Urothelium cell line (cell line): ENCODE measurements at places on chromosomes 7 and 10.

- no peak for DNase-seq
Observed at GRCh38 chr7:147646568-147646967, 944.0 kb upstream of the C7orf33 start.

DNA sequence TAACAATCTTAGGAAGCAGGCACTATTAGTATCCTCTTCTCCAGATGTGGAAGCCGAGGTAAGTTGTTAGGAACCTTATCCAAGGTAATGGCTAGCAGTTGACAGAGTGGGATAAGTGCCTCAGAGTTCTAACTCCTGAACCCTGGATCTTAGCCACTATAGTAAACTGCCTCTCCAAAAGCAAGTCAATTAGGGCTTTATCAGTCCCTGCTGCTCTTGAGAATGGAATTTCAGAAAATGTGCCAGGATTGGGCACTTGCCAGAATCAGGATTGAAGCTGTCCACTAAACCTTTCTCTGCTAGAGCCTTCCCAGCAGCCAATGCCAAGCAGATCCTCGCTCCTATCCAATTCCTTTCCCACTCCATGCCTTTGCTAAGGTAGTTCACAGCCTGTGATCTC, 777.5 kb upstream of the POM121L12 start:
- no peak for DNase-seq

DNA sequence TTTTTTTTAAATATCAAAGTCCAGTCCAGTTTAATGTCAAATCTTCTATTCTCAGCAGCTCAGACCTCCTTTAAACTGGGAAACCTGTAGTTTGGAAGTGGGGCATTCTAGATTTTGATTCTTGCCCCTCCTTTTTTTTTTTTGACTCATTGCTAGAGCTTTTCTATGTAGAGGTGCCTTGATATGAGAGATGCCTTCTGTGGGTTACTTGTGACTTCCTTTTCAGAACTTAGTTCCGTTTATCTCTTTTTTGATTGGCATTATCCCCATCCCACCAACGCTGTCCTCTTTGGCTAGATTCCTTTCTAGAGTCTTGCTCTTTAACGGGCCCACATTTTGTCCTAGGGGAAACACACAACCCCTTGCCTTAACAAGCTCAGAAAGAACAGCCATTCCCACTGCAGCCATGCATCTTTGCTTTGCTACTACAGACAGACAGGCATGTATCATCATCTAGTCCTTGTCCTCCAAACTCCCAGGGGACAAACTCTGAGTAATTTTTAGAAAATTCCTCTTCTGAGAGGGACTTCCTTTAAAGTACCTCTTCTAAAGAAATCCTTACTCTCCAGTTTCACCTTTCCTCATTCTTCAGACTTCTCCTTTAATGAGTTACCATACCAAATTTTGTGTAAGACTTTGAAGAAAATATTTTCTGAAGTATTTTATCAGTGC, 153.6 kb downstream of the PHF14 start:
- no peak for DNase-seq

DNA sequence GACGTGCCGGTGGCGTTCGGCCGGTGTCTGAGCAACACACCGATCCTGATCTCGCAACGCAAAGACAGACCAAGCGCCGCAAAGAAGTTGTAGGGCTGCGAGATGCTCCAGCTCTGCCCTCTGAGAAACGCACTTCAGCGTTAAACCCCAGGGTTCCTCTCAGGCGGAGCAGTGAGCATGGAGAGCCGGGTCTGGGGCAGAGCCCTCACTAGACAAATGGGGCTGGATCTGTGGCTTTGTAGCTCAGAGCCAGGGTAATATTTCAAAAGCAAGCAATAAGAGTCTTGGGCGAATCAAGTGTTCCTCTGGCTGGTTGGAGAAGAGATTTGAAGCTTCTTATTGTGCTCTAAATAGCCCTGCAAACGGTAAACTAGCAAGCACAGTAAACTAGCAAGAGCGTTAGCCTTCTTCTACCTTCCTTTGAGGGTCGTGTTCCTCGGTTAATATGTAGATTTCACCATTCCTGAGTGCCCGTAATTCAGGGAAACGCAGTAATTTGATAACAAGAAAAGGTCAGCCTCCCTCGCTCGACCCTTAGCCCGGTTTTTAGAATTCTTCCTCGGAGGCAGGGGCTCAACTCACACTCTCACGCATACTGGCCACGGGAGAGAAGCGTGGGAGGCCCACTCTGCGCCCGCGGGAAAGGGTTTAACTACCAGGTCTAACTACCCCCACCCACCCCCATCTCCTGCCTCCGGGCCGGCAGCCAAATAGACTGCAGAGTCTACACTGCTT, 6.7 kb downstream of the SKAP2 start:
- peak; percentile 21 for DNase-seq

GRCh38 chr7:38383281-38383680, 109.8 kb upstream of the TARP start:
- no peak for DNase-seq

DNA sequence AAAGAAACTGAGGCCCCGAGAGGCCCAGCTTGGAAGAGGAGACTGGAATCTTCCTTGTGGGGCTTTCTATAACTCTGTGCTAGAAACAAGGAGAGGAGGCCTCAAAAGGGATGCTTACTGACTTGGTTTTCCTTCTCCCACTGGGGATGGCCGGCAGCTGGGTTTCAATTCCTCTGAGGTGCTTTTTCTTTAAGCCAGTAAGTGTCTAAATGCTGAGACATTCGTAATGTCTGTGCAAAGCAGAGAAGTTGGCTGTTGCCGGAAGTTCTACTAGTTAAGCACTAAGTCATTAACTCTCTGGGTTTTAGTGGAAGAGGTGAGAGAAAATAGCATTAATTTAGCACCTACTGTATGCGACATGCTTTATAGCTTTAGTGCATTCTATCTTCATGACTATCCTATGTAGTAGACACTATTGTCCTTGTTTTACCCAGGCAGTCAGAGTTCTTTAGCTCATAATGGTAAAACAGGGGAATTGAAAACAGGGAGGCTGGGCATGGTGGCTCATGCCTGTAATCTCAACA, 135.2 kb downstream of the RGS10 start:
- DNase-seq = no peak

DNA sequence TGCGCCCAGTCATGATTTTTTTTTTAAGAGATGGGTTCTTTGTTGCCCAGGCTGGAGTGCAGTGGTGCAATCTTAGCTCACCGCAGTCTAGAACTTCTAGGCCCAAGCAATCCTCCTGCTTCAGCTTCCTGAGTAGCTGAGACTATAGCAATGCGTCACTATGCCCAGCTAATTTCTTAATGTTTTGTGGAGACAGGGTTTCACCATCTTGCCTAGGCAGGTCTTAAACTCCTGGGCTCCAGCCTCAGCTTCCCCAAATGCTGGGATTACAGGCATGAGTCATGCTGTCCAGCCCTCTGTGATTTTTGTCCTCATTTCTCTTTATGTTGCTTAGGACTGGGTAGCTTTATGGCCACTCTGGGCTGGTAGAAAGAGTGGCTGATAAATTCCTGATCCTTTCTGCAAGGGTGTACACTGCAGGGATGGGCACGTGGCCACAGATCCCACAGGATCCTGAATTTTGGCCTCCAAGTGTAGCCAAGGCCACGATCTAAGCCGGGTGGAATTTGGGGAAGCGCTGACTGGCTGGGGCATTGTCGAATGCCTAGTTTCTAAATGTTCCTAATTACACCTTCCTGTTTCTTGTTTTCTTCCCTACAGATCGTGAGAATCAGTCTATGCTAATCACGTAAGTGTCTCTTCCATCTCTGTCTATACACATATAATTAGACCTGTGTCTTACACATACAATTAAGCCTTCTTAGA, 24.1 kb upstream of the MYH16 start:
- no peak for DNase-seq

DNA sequence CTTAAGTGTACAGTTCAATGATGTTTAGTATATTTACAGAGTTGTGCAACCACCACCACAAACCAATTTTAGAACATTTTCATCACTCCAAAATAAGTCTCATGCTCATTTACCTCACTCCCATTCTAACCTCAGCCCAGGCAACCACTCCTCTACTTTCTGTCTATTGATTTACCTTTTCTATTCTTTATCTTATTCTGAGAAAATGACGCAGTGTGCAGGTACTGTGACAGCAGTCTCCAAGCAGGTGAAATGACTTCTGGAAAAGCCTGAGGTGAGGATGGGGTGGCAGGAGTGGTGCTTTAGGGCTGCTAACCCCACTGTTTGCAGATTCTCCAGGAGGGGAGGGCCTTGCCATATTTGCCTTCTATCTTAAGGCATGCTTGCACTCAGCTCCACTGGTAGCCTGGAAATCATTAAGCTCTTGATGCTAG, 39.5 kb downstream of the GARS1 start:
- DNase-seq = no peak

DNA sequence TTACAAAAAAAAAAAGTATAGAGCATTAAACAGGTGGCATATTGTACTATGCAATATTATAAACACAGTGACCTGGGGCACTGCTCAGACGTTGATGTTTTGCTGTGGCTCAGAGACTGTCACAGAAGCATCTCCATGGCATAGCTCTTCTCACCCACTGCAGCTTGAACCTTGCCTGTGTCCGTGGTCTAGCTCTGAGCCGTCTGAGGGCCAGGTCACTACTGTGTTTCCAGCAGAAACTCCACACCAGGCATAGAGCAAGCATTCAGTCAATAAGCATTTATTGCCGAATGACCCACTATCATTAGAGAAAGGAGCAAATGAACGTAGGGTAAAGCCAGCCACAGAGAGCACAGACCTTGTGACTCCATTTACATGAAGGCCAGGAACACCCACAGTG, 443.2 kb upstream of the FOXK1 start:
- no peak for DNase-seq

GRCh38 chr10:97975598-97975997, 54.8 kb downstream of the CRTAC1 start:
- DNase-seq = no peak

DNA sequence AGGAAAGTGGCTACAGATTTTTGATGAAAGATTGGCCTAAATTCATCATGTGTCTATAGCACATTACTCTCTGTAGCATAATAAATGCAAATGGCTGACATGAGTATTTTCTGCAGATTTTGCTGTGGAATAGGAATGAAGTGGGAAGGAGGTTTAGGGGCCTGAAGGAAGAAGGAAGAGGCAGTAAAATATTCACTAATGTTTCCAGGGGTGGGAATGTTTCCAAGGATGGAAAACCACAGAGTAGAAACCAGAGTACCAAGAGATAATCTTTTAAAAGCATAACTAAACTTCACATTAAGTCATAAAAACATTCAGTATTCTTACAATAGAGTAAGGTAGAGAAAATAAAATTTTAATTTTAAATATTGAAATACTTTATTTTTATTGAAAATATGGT, 267.8 kb downstream of the BICC1 start:
- DNase-seq = no peak

GRCh38 chr7:919114-919442, 35.4 kb downstream of the ADAP1 start:
- DNase-seq = no peak

GRCh38 chr7:327991-328702, 38.2 kb downstream of the FOXL3 start:
- no peak for DNase-seq

DNA sequence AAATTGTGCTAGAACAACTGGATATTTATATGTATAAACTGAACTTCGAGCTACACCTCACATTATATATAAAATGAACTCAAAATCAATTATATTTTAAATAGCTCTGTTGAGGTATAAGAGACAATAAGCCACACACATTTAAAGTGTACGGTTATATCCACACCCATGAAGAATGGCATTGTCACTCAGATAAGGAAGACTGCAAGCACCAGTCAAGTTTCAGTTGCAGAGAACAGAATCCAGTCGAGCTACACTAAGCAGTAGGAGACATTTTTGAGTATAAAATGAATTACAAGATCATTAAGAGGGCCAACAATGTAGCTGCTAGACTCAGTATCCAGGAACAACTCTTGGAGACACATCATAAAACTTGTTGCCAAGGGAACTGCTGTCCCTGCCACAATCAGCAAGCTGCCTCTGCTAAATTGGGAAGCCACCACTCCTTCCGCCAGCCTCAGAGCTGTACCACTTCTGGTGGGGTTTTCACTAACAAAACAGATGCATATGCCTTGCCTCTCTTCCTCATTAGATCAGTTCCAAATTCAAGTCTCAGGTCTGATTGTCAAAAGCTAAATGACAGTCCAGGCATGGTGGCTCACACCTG, 19.6 kb upstream of the GPNMB start:
- no peak for DNase-seq

GRCh38 chr10:122993797-122994336, 13.7 kb downstream of the PSTK start:
- DNase-seq = no peak

DNA sequence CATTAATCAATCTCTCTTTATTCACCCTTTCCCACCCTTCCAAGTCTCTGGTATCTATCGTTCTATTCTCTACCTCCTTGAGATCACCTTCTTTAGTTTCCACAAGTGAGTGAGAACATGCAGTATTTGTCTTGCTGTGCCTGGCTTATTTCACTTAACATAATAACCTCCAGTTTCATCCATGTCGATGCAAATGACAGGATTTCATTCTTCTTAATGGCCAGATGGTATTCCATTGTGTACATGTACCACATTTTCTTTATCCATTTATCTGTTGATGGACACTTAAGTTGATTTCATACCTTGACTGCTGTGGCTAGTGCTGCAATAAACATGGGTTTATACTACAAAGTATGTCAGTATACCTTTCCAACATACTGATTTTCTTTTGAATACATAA, 3.8 kb upstream of the AOAH start:
- no peak for DNase-seq

DNA sequence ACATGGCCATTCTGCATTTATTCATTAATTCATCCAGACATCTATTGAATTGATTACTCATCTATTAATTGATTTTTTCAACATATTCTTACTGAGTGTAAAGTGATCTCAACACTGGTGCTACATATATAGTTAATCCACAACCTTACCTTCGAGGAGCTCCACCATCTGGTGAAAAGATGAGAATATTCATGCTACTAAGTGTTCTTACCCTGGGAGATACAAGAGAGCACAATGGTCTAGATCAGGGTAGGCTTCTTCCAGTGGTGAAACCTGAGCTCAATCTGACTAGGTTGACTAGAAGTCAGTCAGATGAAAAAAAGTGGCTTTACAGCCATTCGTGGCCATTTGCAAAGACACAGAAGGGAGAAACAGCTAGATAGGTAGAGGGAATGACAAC, 507.4 kb downstream of the ANKRD7 start:
- no peak for DNase-seq

DNA sequence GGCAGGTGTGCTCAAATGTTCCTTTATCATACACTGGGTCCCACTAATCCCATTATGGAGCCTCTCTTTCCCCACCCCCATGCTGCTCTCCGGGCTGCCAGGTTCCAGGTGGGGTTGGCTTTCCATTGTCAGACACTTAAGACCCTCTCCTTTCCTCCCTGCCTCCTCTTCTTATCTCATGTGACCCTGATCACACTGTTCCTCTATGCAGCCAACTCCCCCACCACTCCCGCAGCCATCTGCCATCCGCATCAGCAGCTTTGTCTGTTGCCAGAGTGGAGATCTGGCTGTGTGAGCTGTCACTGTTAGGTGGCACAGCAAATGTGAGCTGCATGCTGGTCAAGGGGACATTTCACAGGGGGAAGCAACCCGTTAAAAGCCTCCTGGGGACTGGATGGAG, 391.4 kb downstream of the TNS3 start:
- DNase-seq = no peak

DNA sequence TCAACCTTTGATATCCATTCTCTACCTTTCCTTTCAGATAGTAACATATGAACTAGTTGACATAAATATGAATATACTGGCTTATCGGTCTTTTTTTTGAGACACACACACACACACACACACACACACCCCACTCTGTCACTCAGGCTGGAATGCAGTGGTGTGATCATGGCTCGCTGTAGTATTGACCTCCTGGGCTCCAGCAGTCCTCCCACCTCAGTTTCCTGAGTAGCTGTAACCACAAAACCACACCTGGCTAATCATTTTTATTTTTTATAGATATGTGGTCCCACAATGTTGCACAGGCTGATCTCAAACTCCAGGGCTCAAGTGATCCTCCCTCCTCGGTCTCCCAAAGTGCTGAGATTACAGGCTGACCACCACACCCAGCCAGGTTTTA, 14.2 kb upstream of the NT5C3A start:
- DNase-seq = no peak
